Thymus (tissue), 14 donors: ENCODE measurements at places on chromosomes 6 and 20. TPM values are rescaled to one million over a fixed set of nuclear protein-coding genes. Genes with fewer than 3 reads are reported as not detected.

DNA sequence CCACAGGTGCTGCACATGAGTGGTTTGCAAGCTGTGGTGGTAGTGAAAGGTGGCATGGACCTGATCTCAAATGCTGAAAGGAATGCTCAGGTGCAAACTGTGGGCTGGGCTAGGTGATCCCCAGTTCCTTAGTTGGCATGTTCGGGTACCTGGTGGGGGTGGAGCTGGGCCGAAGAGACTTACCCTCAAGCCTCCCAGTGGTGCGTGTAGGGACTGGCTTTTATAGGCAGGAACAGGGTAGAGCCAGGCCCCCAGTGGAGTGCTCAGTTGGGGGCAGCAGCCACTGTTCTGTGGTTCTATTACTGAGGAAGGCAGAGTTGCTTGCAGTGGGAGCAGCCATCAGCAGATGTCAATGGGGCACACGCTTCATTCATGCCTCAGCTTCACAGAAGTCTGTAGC, 399.8 kb downstream of the HTR1B start:
- no peak overlapping the region for H3K4me3 ChIP-seq
- DNase-seq, result no peak
- H3K27ac ChIP-seq, result no peak overlapping the region

DNA sequence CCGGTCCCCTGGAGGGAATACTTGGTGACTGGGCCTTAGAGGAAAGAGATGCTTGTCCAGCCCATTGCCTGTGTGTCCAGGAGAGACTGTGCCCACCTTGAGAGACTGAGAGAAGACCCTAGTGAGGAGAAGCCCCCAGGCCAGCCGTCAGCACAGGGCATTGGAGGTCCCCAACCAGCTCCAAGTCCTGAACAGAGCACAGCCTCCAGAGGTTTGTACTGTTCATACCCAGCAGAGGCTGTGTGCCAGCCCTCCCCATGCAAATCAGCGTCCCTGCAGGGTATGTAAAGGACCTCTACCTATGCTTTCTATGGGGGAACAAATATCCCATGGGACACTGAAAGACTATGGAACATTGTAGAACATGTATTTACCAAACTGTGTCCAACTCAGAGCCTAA, 8.4 kb downstream of the HLA-E start:
- no peak overlapping the region for H3K4me3 ChIP-seq
- H3K36me3 ChIP-seq, result peaks cover 6% of the 10 kb centered on the region
- no peak overlapping the region for H3K27ac ChIP-seq
- peaks cover 14% of the 10 kb centered on the region for H3K4me1 ChIP-seq

DNA sequence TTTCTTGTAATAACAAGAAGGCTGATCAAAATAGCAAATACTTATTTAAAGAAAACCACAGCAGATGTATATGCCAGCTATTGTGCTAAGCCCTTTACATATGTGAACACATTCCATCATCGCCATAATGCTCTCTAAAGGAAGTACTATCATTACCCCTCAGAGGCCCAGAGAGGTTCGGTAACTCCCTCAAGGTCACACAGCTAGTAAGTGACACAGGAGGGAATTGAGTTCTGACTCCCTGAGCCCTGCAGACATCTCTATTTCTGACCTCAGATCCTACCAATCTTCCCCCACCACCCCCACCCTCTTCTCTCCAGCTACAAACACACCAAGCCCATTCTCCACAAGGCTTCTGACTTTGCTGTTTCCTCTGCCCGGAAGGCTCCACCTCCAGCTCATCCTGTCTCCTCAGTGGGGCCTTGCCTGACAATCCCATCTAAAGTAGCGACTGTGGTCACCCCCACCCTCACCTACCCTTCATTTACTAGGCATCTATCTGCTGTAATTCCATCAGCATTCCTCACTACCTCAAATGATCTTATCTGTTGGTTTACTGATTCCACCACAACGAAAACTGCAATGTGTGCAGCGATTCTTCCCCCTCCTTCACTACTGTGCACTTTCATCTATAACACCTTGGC, 234.5 kb downstream of the LRFN2 start:
- no peak overlapping the region for H3K27ac ChIP-seq
- no peaks in the 10 kb centered on the region for H3K4me1 ChIP-seq
- DNase-seq, result no peak
- no peaks in the 10 kb centered on the region for H3K36me3 ChIP-seq

- no peak overlapping the region for H3K27ac ChIP-seq
- DNase-seq, result no peak
- no peak overlapping the region for H3K4me3 ChIP-seq
Measured at GRCh38 chr6:159724778-159725177, 2.5 kb upstream of the WTAP start.

- no peaks in the 10 kb centered on the region for H3K4me1 ChIP-seq
- DNase-seq, result no peak
- H3K4me3 ChIP-seq, result no peak overlapping the region
- no peaks in the 10 kb centered on the region for H3K36me3 ChIP-seq
Measured at GRCh38 chr20:3673221-3674070, 8.4 kb downstream of the ADAM33 start.

- H3K27ac ChIP-seq, result no peak overlapping the region
- H3K36me3 ChIP-seq, result no peaks in the 10 kb centered on the region
- DNase-seq, result no peak
- no peaks in the 10 kb centered on the region for H3K4me1 ChIP-seq
- H3K4me3 ChIP-seq, result no peak overlapping the region
Measured at GRCh38 chr20:1900321-1900801, 5.2 kb downstream of the SIRPA start.

KIAA0408 gene
- 1.0 TPM for polyA plus RNA-seq

PSORS1C1 gene
- 2.0 TPM for polyA plus RNA-seq

TP53TG5 gene
- polyA plus RNA-seq, result 0.27 TPM

DNA sequence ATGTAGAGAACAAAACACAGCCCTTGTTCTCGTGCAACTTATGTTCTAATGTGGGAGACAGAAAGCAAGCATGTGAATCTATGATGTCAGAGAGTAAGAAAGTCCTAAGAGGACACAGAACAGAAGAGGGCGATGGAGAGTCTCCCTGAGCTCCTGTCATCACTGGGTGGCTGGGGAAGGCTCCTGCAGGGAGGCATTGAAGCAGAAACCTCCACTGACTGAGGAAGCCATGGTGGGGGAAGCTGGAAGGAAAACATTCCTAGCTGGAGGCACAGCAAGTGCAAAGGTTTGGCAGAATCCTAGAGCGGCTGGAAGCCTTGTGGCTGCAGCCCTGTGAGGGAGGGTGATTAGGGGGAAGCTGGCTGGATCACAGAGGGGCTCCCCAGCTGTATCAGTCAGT, 248.0 kb downstream of the CDH26 start:
- DNase-seq, result peak; percentile 58
- H3K27me3 ChIP-seq, result no peaks in the 10 kb centered on the region
- H3K4me1 ChIP-seq, result no peaks in the 10 kb centered on the region
- no peak overlapping the region for H3K4me3 ChIP-seq
- H3K36me3 ChIP-seq, result no peaks in the 10 kb centered on the region

DNA sequence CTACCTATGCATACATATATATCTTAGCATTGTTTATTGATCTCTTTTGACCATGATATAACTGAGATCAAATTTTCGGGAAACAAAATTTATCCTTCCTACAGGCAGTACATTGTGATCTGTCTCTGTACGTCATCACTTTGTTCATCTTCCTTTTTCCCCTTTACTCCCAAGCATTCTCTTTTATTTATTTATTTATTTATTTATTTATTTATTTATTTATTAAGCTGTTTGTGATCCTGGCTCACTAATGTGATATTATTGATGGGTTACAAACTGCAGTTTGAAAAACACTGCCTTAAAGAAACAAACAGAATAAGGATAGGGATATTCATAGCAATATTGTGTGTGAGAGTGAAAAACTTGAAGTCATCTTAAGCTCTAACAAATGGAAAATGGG, 51.2 kb downstream of the MACROD2 start:
- H3K27me3 ChIP-seq, result no peaks in the 10 kb centered on the region
- H3K4me3 ChIP-seq, result no peak overlapping the region
- DNase-seq, result no peak
- no peaks in the 10 kb centered on the region for H3K36me3 ChIP-seq

GUCA1A gene
- 0.52 TPM for polyA plus RNA-seq

TBPL1 gene
- polyA plus RNA-seq, result 41.9 TPM

DNA sequence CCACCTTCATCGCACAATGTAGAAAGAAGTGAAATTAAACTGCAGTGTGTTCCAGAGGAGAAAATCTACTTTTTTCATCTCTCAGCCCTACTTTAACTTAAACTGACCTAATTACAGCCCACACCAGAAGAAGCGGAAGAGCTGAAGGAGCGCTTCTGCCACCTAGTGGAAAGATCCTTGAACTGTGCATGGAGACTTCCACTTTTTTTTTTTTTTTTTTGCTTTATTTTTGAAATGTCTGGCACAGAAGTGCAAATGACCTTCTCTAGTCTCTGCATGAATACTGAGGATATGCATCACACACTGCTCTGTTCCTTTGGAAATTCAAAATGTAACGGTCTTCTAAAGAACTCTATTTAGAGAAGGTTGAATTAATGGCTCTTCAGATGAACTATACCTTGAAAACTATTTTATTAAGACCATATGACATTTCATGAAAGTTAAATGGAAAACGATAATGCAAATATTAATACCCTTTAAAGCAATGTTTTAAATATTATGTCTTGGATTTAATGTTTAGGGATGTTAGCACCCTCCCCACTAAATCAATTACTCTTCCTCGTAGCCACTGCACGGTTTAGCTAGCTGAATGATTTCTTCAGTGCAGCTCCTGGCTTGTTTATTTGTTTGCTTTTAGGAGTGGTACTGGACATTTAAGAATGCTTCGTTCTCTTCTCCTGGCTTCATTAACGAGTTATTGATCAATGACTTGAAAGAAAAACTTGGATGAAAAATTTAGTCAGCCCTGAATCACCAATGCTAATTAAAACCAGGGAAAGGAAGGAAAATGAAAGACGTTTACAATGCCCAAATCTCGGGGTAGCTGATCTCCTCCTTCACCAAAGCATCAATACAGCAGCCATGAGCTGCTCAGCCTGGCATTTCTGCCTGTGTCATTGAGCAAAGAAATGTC, 569.6 kb upstream of the GJE1 start:
- H3K36me3 ChIP-seq, result no peaks in the 10 kb centered on the region
- peaks cover 9% of the 10 kb centered on the region for H3K4me1 ChIP-seq
- peak; percentile 93 for DNase-seq
- H3K27me3 ChIP-seq, result no peaks in the 10 kb centered on the region

DNA sequence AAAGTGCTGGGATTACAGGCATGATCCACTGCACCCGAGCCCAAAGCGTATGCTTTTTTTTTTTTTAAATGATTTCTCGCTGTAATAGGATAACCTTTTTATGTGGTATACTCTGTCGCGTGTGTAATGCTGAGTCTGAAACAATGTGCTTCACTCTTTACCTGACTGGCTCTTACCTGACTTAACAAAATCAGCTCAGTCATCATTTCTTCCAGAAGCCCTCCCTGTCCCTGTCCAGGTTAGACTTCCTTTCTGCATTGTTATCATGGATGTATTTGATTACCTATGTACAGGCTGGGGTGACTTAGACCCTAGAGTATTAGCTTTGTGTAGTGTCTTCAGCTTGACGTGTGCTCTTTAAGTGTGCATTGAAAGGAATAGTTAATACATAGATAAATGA, 67.1 kb downstream of the NCOA7 start:
- H3K27ac ChIP-seq, result no peak overlapping the region
- H3K36me3 ChIP-seq, result no peaks in the 10 kb centered on the region
- H3K4me1 ChIP-seq, result no peaks in the 10 kb centered on the region
- no peaks in the 10 kb centered on the region for H3K27me3 ChIP-seq

SLC44A4 gene
- 1.7 TPM for polyA plus RNA-seq

- H3K36me3 ChIP-seq, result no peaks in the 10 kb centered on the region
- DNase-seq, result no peak
- no peak overlapping the region for H3K27ac ChIP-seq
- H3K4me1 ChIP-seq, result no peaks in the 10 kb centered on the region
- peaks cover 4% of the 10 kb centered on the region for H3K27me3 ChIP-seq
- H3K4me3 ChIP-seq, result no peak overlapping the region
Measured at GRCh38 chr20:59482351-59483187, 121.8 kb upstream of the PHACTR3 start.

DNA sequence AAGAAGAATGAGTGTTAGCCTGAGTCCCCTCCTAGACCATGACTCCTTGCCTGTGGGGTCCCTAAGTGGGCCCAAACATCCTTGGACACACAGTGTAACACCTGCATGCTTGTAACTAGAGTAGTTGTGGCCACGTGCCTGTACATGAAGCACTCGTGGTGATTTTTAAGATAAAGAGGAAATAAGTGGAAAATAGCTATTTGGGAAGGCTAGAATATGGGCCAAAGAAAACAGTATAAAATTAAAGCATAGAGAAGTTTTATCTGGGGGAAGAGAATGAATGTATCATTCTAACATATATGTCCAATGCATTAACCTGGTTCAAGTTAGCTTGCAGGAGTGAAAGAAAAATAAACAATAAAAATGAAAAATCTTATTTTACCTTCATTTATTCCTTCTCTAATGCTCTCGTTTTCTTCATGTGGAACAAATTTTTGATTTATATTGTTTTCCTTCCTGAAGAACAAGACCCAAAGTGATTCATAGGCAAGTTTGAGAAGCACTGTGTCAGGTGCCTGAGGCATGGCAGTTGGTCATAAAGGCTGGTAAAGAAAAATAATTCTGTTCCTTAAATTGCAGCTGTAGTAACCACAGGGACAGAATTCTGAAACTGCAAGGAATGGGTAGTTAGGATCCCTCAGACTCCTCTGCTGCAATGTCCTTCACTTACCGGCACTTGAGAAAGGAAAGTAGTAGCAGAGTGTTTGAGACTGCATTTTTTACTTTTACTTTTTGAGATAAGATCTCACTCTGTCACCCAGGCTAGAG, 8.5 kb upstream of the CST3 start:
- DNase-seq, result no peak
- no peak overlapping the region for H3K27ac ChIP-seq
- no peaks in the 10 kb centered on the region for H3K36me3 ChIP-seq

- H3K4me1 ChIP-seq, result no peaks in the 10 kb centered on the region
- no peak overlapping the region for H3K4me3 ChIP-seq
- no peaks in the 10 kb centered on the region for H3K27me3 ChIP-seq
- H3K27ac ChIP-seq, result no peak overlapping the region
- no peak for DNase-seq
Measured at GRCh38 chr6:110307368-110307767, 50.8 kb downstream of the METTL24 start.

SUPT3H gene
- 11.9 TPM for polyA plus RNA-seq

COL9A1 gene
- polyA plus RNA-seq, result 0.32 TPM

DNA sequence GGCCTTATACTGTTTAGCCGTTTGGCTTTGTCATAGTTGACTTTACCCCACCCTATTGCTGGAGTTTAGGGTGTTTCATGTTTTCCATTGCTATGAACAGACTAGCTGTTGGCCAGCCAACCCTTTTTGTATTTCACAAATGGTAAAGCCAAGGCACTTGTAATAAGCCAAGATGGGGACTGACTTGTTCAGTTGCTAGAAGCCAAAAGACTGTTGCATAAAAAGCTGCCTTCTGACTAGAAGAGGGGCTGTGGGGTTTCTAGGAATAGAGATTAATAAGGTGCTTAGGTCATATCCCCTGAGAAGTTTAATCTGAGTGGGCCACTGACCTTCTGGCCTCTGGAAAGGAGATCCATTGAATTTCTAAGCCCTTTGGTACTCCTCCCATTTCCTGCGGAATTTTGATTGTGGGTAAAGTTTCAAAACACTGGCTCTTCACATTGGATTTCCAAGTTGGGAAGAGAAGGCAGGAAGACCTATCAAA, 211.1 kb downstream of the PLCB4 start:
- no peak overlapping the region for H3K4me3 ChIP-seq
- no peak for DNase-seq
- H3K27me3 ChIP-seq, result no peaks in the 10 kb centered on the region
- H3K36me3 ChIP-seq, result no peaks in the 10 kb centered on the region
- H3K27ac ChIP-seq, result no peak overlapping the region

GRCh38 chr6:41970436-41970846, 28.8 kb upstream of the CCND3 start:
- H3K4me1 ChIP-seq, result peaks cover 36% of the 10 kb centered on the region
- peaks cover 37% of the 10 kb centered on the region for H3K36me3 ChIP-seq
- no peak overlapping the region for H3K27ac ChIP-seq
- no peak overlapping the region for H3K4me3 ChIP-seq
- no peaks in the 10 kb centered on the region for H3K27me3 ChIP-seq
- no peak for DNase-seq
